ENCODE measurements at places on chromosomes 6 and 20.

- no peak for DNase-seq
Measured at GRCh38 chr6:756224-756623, 63.3 kb upstream of the EXOC2 start.

DNA sequence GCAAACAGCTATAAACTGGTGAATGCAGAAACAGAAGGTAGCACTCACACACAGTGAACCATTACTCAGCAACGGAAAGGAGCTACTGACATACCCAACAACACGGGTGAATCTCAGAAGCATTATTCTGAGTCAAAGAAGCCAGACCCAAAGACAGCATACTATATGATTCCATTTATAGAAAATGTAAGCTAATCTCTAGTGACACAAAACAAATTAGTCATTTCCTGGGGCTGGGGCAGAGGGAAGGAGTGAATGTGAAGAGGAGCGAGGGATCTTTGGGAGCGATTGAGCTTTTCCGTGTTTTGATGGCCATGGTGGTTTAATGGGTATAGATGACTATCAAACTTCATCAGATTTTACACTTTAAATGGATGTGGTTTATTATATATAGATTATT is 614.6 kb downstream of the DHX35 start:
- DNase-seq = no peak

GRCh38 chr6:12009876-12010634 is 2.1 kb upstream of the HIVEP1 start:
- DNase-seq = no peak

GRCh38 chr20:50518270-50518721 is 8.1 kb downstream of the PTPN1 start:
- DNase-seq = no peak

- no peak for DNase-seq
Measured at GRCh38 chr6:82785206-82785605, 280.4 kb downstream of the UBE3D start.

DNA sequence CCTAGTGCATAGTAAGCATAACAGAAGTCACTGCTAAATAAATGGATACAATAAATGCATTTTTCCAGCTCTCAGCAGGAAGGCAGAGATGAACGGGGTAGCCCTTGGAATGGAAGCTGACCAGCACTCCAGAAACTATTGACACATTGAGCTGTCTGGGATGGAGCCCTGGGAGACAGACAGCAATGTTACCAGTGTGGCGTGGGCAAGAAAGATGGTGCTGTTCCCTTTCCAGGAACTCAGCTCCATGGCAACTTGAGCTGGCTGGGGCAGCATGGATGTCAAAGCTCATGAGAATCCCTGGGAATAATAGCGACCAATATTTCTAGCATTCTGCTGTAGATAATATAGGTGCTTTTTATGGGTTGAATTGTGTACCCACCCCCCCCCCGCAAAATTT is 104.3 kb upstream of the PTPRT start:
- no peak for DNase-seq

GRCh38 chr6:132734694-132735236 is 20.9 kb upstream of the VNN1 start:
- no peak for DNase-seq

GRCh38 chr6:169118346-169118830 is 135.3 kb downstream of the THBS2 start:
- DNase-seq = no peak

DNA sequence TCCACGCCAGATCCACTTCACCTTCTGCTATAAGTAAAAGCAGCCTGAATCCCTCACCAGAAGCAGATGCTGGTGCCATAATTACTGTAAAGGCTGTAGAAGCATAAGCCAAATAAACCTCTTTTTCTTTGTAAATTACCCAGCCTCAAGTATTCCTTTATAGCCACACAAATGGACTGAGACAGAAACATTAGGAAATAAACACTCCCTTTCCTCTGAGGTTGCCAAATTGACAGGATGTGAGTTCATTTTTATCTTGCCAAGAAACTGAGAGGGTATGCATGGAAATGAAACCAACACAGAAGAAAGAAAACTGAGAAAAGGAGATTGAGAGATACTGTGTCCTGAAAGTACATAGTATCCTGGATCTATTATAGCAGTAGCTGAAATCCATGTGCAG is 481.2 kb downstream of the HAO1 start:
- no peak for DNase-seq

- no peak for DNase-seq
Measured at GRCh38 chr6:31689249-31690110, 8.6 kb upstream of the LY6G5C start.

DNA sequence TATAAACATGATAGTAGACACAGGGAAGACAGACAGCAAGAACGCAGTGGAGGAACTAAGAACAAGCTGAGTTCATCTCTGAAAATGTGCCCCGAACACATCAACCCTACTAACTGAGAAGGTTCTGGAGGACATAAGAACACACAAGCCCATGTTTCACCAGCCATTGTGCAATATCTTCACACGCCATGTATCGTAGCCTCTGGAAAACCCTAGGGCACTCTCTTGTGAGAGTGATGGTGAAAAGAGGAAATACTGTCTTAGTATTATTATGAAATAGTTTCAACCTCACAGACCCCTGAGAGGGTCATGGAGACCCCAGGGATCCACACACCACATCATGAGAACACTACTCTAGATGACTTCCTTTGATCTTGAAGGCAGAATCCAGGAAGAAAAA is 26.1 kb upstream of the FOXF2 start:
- DNase-seq = no peak

DNA sequence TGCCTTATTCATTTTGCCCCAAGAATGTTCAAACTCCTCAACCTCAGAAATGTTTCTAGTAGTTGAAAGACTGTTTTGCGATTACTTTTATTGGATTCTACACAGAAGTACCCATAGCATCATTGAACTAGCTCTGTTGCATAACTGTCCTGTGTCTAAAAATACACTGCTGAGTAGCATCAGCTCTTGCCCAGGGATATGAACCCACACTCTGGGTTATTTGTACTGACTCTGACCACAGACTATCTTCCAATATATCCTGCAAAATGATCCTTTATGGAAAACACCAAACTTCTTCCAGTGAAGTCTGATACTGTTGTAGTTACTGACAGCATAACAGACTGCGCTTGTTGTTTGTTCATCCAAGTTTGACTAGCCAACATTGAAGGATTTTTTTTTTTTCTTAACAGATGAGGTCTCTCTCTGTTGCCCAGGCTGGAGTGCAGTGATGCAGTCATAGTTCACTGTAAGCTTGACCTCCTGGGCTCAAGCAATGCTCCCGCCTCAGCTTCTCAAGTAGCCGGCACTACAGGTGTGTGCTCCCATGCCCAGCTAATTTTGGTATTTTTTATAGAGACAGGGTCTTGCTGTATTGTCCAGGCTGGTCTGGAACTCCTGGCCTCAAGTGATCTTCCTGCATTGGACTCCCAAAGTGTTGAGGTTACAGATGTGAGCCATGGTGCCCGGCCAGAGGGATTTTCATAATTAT is 49.9 kb downstream of the TULP4 start:
- no peak for DNase-seq

GRCh38 chr20:19673575-19673974 is 84.5 kb upstream of the RIN2 start:
- no peak for DNase-seq

- DNase-seq = no peak
Measured at GRCh38 chr20:8964959-8965562, 103.8 kb upstream of the PLCB4 start.

DNA sequence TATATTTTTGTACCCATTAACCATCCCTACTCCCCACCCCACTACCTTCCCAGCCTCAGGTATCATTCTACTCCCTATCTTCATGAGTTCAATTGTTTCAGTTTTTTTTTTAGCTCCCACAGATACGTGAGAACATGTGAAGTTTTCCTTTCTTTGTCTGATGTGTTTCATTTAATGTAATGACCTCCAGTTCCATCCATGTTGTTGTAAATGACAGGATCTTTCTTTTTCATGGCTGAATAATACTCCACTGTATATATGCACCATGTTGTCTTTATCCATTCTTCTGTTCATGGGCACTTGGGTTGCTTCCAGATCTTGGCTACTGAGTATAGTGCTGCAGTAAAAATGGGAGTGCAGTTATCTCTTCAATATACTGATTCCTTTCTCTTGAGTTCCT is 63.5 kb downstream of the MYO6 start:
- no peak for DNase-seq

DNA sequence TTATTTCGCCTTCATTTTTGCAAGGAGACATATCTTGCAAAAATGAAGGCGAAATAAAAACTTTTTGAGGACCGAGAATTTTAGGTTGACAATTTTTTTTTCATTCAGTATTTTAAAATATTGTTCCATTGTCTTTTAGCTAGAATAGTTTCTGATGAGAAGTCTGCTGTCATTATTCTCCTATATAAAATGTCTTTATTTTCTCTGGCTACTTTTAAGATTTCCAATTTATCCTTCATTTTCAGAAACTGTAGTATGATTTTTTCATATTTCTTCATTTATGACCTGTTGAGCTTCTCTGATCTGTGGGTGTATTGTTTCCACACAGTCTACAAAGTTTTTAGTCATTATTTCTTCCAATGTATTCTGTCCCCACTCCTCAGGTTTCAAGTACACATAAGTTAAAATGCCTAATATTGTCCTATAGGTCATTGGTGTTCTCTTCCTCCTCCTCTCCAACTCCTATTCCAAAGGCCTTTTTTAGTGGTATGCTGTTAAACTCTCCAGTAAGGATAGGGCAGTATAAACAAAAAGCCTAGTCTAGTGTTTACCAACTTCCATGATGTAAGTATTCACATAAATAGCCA is 15.7 kb downstream of the AHI1 start:
- DNase-seq = no peak

GRCh38 chr20:43583982-43584432 is 6.7 kb upstream of the IFT52 start:
- no peak for DNase-seq

GRCh38 chr20:33444797-33445560 is 1.4 kb upstream of the SNTA1 start:
- DNase-seq = no peak

GRCh38 chr6:64294034-64294433 is 658.4 kb downstream of the PHF3 start:
- DNase-seq = no peak

DNA sequence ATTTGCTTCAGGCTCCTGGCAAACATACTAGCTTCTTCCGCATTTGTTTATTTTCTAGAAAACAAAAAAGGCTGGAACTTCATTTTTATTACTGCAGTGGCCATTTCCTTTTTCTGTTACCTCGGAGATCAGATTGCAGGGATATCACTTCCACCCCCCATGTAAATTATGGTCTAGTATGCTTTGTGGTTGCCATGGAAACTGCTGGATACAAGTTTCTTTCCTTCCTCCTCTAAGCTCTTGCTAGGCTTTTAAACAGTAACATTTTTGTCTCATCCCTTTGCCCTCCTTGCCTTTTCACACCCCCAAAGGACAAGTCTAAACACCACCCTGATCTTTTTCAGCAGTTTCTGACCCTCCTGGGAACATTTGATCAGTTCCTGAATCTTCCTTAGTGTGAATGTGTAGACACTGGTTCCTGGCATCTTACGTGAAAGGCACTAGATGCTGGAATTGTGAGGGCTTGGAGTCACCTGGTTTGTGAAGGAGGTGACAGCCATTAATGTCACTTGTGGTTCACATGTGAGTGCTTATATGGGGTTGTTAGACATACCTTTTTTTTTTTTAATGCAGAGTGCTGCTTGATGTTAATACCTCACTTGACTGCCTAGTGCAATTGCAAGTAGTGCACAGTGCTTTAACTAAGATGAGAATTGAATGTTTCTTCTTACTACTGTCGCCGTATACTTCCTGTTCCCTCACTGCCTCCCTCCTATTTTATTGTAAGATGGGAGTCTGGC is 181.6 kb downstream of the JARID2 start:
- DNase-seq = no peak

- DNase-seq = no peak
Measured at GRCh38 chr6:26576929-26577719, 19.6 kb upstream of the ABT1 start.

DNA sequence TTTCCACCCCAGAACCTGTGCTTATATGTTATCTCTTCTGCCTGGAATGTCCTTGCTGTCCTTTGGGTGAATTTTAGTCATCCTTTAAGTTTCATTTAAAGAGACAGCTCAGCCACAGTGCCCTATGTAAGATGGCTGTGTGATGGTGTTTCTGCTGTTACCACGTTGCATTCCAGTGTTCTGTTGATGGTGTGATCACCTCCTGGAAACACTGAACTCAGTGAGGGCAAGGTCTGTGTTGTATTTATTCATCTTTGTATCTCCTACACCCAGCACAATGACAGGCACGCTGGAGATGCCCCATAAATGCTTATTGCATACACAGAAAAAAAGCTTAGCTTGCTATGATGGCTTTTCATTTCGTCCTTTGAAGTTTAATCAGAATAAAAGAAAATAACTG is 102.5 kb downstream of the MAP3K7 start:
- no peak for DNase-seq

GRCh38 chr20:51410586-51411325 is 131.8 kb downstream of the NFATC2 start:
- no peak for DNase-seq

- no peak for DNase-seq
Measured at GRCh38 chr6:15763364-15763763, 100.5 kb upstream of the DTNBP1 start.

GRCh38 chr6:13066050-13066449 is 262.3 kb downstream of the TBC1D7 start:
- no peak for DNase-seq

DNA sequence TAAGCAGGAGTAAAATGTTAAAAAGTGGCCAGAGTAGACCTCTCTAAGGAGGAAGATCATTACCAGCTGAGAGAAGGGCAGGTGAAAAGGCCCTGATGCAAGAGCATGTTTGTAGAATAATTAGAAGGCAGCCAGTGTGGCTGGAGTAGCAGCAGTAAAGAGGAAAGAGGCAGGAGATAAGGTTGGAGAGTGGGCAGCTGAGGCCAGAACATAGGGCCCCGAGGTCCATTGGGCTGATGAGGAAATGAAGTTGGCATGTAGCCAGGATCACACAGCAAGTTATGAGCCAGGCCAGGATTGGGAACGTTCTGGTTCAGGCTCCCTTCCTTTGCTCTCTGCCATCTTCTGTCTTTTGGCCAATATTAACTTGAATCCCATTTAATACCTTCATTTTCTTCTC is 51.6 kb downstream of the RALY start:
- no peak for DNase-seq

DNA sequence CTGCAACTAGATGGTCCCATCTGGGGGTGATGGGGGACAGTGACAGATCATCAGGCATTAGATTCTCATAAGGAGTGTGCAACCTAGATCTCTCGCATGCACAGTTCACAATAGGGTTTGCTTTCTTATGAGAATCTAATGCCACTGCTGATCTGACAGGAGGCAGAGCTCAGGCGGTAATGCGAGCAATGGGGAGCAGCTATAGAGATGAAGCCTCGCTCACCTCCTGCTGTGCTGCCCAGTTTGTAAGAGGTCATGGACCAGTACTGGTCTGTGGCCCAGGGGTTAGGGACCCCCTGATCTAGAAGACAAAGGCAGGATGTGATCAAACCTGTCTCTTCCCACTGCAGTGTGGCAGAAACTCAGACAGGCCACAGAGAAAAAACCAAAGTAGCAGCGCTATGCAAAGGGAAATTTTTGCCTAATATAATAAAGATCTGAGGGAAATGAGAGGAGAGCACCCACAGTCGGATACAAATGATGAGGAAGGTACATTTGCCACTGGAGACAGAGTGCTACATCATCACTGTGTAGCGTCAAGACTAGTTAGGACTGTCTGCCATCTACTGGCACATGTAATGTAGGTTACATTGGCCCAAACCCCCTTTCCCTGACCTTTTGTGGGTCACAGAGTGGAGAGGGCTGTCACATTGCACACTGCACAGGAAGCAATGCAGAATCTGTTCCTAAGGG is 4.1 kb upstream of the LY86 start:
- DNase-seq = no peak
